ENCODE measurements at places on chromosomes 16 and 17. TPM values are rescaled to one million over a fixed set of nuclear protein-coding genes. Genes with fewer than 3 reads are reported as not detected.

The MSLN gene
- not detected for total RNA-seq

GRCh38 chr17:958712-959451 is 20.7 kb downstream of the NXN start:
- no peak for DNase-seq

The RSKR gene
- total RNA-seq: 5.0 TPM

The SUMO2 gene
- total RNA-seq: 212 TPM

- peak; percentile 14 for DNase-seq
Measured at GRCh38 chr17:4938688-4939545, 929 bp downstream of the SLC25A11 start.

- DNase-seq: no peak
Measured at GRCh38 chr17:2948721-2949468, 114.5 kb downstream of the OR1D5 start.

DNA sequence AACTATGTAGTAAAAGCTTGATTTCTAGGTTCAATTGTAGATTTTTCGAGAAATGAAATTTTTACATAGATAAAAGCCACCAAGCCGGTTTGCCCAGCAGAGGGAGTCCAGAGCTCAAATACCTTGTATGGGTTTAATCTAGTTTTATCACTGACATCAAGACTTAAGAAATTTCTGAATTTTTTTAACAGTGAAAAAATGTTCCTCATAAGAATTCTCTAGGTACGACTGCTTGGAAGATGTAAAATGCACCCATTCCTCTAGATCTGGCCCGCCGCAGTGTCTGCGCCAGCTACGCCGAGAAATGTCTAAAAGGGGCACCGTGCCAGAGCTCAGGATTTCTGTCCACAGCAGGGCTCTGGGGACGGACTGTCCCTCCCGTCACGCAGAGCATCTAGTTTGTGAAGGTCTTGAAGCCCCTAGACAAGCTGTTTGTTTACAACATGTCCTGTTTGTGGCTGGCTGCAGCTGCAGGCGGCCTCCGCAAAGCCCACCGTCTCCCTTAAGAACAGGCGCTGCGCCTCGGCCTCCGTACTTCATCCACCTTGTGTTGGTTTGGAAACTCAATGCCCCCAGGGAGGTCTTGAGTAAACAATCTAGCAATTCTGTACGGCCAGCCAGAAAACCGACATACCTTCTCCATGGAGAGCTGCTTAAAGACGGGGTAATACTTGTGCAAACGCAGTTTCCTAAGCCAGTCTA is 24.8 kb downstream of the MAP1LC3B start:
- DNase-seq: peak; percentile 42

DNA sequence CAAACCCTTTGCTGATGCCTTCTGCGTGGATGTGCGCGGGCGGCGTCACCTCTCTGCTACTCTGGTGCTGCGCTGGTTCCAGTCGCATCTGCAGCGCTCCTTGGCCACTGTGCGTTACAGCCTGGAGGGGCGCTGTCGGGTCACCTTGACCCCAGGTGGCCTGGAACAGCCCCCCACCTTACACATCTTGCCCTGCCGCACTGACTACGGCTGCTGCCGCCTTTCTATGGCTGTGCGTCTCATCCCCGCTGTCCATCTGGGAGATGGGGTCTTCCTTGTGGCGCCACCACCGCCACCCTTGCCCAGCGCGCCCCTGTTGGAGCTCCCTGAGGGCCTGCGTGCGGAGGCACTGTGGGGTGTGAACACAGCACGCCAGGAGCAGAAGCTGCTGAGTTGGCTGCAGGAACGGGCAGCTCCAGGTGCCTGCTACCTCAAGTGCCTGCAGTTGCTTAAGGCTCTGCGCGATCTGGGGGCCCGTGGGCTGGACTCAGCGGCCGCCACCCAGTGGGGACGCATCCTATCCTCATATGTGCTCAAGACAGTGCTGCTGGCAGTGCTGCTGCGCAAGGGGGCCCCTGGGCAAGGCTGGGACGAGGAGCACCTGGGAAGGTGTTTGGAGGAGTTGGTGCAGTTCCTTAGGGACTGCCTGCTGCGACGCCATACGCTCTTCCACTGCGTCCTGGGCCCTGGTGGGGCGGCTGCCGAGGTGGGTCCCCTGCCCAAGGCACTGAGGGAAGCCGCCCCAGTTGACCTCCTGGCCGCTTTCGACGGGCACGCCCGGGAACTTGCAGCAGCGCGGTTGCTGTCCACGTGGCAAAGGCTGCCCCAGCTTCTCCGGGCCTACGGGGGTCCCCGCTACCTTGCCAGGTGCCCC is 1.6 kb downstream of the ITPRIPL2 start:
- DNase-seq: no peak

DNA sequence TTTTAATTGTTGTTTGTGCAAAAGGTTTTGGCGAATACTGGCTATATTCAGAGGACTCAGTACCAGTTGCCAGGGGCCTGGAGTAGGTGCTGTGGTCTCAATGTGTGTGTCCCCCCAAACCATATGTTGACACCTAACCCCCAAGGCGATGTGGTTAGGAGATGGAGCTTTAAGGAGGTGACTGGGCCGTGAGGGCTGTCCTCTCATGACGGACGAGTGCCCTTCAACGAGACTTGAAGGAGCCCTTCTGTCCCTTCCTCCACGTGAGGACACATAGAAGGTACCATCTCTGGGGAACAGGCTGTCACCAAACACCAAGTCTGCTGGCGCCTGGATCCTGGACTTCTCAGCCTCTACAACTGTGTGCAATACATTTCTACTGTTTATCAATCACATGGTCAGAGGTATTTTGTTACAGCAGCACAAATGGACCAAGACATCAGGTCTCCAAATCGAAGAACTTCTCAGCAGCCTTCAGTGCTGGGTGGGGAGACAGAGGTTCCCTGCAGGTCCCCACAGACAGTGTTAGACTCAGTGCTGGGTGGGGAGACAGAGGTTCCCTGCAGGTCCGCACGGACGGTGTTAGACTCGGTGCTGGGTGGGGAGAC is 24.8 kb upstream of the METRNL start:
- DNase-seq: peak; percentile 35

The SNAI3 gene
- total RNA-seq: not detected

GRCh38 chr17:70100983-70101382 is 26.0 kb downstream of the KCNJ16 start:
- no peak for DNase-seq

GRCh38 chr17:5812590-5812989 is 228.3 kb upstream of the NLRP1 start:
- DNase-seq: peak; percentile 6

- no peak for DNase-seq
Measured at GRCh38 chr16:80973991-80974390, 32.7 kb downstream of the CMC2 start.

- no peak for DNase-seq
Measured at GRCh38 chr17:66739553-66739952, 95.4 kb upstream of the CACNG5 start.

DNA sequence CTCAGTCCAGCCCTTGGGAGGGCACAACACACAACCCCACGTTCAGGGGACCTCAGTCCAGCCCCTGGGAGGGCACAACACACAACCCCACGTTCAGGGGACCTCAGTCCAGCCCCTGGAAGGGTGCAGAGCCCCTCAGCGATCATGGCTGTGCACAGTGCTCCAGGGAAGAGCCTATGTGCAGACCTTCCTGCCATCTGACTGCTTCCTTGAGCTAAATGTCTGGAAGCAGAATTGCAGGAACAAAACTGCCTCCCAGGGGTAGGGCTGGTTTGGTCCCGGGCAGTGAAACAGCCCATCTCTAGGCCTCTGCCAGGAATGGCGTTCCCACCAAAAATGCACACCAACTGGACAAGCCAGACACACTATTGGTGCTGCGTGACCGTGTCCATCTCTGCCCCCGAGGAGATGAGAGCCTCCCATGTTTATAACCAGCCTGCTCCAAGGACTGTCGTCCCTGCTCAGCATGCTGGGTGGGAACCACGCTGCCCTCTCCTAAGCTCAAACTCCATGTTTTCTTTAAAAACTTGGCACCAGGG is 44.0 kb downstream of the ZNF276 start:
- no peak for DNase-seq

The CD300A gene
- not detected for total RNA-seq

GRCh38 chr17:29930409-29931010 is 482 bp upstream of the SSH2 start:
- peak; percentile 47 for DNase-seq

DNA sequence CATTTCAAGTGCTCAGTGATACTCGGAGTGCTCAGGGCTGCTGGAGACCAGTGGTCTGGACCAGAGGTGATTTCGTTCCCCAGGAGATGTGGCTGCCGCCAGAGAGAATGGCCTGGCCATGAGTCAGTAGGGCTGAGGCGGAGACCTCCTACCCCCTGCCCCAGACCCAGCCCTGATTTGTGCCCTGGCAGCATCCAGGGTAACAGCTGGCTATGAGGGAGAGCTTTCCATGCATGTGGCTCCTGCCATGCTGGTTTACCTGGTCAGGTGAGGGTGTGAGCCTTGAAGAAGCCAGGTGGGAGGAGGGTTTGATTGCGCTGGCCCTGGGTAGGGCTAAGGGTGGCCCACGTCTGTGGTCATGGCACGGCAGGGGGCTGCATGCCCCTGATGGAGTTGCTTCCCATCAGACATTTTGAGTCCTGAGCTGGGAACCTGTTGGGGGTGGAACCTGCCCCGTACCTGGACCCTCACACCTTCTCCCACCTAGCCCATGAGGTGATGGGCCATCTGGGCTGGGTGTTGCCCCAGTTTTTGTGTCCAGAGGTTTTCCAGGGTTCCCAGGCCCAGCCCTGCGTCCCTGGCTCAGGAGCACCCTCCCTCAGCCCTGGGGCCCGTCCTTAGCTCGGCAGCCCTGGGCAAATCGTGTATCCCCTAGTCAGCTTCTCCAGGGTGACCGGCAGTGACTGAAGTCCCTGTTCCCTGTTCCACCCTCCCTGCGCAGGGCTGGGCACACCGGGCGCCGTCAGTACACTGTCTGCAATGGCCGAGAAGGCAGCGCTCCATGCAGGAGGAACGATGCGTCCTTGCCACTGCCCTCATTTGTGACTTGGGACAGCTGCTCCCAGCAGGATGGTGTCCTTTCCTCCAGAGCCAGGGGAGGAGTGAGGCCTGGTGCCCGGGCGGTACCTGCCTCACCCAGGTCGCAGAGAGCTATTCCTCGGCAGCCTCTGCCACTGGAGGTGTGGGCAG is 9.0 kb upstream of the CSNK1D start:
- DNase-seq: peak; percentile 83

- DNase-seq: peak; percentile 56
Measured at GRCh38 chr17:77810536-77810935, 148.0 kb upstream of the TNRC6C start.

The ITGAL gene
- total RNA-seq: not detected

The CCL18 gene
- not detected for total RNA-seq

- no peak for DNase-seq
Measured at GRCh38 chr16:6837722-6838121, 494.9 kb upstream of the RBFOX1 start.

- peak; percentile 66 for DNase-seq
Measured at GRCh38 chr16:55543472-55543871, 23.0 kb upstream of the CAPNS2 start.

- DNase-seq: no peak
Measured at GRCh38 chr17:58379511-58379824, 27.5 kb upstream of the SUPT4H1 start.

The CACNG5 gene
- total RNA-seq: not detected

The GPR179 gene
- total RNA-seq: not detected

DNA sequence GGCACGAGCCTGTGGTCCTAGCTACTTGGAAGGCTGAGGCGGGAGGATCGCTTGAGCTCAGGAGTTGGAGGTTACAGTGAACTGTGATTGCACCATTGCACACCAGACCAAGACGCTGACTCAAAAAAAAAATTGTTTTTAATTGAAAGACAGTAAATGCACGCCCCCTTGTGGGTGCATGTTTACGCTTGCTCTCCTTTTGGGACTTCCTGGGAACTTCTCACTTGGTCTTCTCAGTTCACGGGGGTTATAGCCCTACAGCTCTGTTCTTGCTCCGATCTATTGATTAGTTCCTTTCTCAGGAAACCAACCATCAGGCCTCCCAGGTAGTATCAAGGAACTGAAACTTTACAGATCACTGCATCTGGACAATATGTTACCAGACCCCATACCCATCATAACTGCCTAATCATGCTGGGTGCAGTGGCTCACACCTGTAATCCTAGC is 14.2 kb upstream of the RIPOR1 start:
- DNase-seq: peak; percentile 72

The SOX15 gene
- total RNA-seq: not detected
